Common myeloid progenitor, CD34-positive (primary cell): ENCODE measurements at places on chromosomes 16 and 17.
A peak's percentile ranks its signal among the peaks of the same experiment; 100 is the strongest.

DNA sequence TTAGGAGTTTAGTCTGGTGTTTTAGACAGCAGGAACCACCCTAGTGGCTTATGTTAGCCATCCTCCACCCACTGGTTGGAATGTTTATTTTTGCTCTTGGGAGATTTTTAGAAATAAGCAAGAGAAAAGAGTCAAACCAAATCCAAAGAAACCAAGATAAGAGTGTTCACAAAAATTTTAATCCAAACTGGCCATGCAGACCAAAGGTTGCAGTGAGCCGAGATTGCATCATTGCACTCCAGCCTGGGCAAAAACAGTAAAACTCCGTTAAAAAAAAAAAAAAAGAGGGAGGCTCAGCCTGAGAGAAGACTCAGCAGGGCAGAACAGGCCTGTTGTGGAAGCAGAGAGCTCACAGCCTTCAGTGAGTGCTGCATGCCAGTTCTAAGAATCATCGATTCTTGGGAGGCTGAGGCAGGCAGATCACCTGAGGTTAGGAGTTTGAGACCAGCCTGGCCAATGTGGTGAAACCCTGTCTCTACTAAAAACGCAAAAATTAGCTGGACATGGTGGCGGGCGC, 12.2 kb upstream of the C16orf54 start:
- no peak for DNase-seq

- peak; percentile 14 for DNase-seq
These were observed 35.5 kb downstream of the DNAH17 start for GRCh38 chr17:78541488-78542206.

- DNase-seq = no peak
These were observed 83.6 kb downstream of the C17orf58 start for GRCh38 chr17:67912656-67913055.

- DNase-seq = no peak
These were observed 44.8 kb upstream of the CDRT4 start for GRCh38 chr17:15512071-15512709.

DNA sequence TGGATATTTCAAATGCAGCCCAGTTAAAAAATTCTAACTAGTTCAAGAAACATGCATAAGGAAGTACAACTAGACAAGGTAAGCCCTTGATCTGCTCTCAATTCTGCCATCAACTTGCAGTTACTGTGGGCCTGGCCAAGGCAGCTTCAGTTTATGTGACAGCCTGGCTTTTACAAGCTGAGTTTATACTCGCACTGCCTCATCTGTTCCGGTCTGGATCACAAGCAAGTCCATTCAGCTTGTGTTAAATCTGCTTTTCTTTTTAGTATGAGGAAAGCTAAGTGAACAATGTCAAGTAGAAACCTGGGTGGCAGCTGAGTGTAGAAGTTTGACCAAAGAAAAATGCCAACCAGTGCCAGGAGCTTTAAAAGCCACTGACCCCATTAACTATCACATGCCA, 76.6 kb upstream of the CORO6 start:
- no peak for DNase-seq

DNA sequence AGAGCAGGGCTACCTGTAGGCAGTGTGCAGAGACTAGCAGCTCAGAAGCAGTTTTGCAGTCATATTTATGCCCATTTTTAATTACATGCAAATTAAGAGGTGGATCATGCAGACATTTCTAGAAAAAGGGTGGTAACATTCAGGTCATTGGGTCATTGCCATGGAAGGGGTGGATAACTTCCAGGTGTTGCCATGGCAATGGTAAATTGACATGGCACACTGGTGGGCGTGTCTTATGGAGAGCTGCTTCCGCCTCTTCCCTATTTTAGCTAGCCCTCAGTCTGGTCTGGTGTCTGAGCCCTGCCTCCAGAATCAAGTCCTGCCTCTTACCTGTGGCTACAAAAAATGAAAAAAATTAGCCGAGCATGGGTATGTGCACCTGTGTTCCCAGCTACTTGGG, 2.8 kb upstream of the DNAI2 start:
- no peak for DNase-seq

DNA sequence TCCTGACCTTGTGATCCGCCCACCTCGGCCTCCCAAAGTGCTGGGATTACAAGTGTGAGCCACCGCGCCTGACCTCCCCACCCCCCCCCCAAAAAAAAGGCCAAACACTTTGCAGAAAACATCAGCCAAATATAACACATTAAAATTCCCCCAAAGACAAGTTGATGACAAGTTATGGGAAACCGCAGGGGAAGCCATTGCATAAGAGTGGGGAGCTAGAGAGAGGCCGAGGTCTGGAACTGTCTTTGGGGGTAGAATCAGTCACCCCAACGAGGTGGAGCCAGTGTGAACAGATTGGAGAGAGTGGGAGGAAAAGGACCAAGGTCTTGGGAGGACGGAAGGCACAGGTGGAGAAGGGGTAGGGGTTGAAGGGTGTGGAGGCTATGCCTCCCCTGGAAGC, 2.8 kb downstream of the DRC3 start:
- no peak for DNase-seq

GRCh38 chr17:7710301-7710700, 5.3 kb downstream of the EFNB3 start:
- no peak for DNase-seq

- DNase-seq = no peak
These were observed 74.0 kb downstream of the CMC2 start for GRCh38 chr16:80932708-80933095.

- peak; percentile 71 for DNase-seq
These were observed 40.4 kb upstream of the NDRG4 start for GRCh38 chr16:58459344-58460218.

DNA sequence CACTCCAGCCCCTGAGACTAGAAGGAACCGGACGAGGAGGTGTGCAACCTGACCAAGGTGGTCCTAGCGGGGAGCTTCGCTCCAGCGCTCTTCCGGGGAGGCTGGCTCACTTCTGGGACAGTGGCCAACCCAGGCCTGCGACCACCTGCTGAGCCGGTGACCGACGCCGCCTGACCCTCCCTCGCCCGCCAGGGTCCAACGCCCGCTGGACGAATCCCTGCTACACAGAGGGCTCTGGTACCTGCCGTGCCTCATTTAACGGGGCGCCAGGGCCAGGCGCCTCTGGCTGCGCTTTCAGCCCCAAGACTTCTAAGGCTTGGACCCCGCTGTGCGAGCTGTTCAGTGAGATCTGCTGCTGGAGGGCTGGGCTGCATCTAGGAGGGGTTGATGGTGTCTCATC, 99.5 kb upstream of the KCNJ18 start:
- no peak for DNase-seq

DNA sequence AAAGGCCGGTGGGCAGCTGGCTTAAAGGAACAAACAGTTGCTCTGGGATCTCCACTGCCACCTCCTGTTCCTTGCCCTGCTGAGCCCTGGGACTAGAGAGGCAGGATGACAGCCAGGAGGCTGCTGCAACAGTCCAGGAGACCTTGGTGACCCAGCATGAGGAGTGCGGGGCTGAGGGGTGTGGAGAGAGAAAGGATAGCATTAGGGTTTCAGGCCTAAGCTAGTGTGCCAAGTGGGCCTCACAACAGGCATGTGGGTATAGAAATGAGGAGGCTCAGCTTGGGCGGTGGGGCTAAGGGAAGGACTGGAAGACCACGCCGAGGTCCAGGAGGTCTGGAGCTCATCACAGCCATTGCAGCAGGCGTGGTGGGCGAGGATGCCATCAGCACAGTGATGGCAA, 39.8 kb downstream of the SDK2 start:
- DNase-seq = no peak

GRCh38 chr17:9057310-9057709, 36.0 kb downstream of the NTN1 start:
- DNase-seq = no peak

DNA sequence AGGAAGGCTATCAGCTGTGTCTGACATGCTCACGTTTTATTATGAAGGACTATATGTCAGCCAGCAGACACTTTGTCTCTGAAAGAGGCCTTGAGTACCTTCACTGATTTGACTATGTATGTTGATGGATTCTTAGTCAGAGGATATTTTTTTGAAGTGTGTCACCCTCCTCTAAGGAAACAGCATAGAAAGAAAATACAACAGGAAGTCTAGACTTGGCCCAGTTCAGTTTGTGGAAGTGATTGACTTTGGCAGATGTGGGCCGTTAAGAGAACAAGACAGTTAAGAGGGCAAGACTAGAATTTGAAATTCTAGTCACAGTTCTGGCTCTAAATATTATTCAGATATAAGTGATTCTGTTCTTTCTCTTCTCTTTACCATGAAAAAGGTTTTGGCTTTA, 471.5 kb downstream of the CDH8 start:
- no peak for DNase-seq

DNA sequence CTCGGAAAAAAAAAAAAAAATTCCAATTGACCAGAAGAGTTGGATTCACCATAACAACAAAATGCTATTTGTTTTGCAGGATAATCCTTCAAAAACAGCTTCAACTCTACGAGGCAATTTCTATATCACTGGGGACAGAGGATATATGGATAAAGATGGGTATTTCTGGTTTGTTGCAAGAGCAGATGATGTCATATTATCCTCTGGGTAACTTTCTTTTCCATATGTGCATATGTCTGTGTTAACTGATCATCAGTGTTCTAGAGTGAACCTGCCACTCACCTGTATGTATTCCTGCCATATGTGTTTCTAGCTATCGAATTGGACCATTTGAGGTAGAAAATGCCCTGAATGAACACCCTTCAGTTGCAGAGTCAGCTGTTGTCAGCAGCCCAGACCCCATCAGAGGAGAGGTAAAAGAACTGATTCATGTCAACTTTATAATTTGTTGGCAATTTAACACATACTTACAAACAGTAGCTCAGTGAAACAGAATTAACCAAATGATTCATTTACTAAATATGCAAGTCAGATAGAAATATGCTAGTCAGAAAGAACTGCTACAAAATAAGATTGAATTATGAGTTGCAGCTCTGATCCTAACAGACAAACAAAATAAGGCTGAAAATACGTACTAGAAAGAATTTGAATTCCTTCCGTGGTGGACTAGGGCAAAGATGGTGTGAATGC, 14.2 kb downstream of the ERI2 start:
- DNase-seq = no peak

- DNase-seq = peak; percentile 39
These were observed 170.7 kb downstream of the CYB561 start for GRCh38 chr17:63275318-63275970.

DNA sequence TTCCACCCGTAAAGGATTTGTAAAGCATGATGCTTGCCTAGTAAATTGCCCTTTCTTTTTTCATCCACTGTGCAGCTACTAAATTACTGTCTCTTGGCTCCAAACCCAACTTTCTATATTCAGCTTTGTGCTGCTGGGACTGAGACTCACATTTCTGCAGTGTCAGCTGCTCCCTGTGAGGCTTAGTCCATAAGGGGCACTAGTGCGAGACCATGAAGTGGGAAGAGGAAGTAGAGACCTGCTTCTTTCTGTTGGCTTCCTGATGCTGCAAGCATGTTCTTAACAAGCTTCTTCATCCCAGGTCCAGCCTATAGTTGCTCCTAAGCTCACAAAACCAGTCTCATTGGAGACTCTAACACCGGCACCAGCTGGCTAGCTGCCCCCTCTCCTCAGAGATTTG, 74.9 kb upstream of the HS3ST2 start:
- peak; percentile 2 for DNase-seq

DNA sequence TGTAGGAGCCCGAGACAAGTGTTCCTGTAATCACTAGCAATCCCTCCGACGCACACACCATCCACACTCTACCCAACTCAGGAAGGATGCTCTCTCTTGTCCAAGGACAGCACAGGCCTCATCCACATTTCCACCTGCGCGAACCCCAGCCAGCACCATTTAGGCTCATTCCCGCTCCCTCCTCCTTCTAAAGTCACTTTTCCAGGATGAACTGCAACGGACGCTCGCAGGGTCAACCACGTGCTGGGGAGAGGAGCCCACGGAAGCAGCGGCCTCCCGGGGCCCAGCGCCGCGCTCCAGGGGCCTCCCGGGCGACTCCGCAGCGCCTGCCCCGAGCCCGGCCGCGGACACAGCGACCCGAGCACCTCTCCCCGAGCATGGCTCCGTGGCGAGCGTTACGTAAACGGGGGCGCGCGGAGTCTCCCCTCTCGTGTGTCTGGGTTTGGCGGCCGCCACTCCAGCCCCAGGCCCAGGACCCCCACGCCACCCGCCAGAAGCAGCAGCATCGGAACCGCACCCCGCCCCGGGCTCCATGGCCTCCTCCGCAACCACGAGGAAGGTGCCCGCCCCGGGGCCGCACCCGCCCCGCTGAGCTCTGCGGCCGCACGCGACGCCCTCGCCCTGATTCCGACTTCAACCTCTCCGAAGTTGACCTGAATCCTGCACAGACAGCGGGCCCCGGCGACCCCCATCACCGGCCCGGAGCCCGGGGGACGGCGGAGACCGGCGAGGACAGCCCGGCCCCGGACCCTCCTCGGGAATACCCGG, 668 bp downstream of the USP36 start:
- peak; percentile 64 for DNase-seq

DNA sequence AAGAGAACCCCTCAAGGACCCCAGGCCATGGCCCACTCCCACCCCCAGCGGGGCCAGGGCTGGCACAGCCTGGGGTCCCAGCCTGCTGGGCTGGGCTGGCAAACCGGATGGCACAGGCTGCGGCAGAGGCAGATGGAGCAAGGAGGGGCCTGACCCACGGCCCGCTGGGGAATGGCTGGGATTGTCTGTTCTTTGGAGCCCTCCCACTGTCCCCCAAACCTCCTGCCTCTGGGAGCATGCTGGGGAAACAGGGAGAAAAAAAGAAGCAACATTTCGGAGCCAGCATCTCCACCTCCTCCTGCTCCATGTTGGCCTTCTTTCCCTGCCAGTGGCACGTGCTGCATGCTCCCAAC, 37.1 kb upstream of the LHX1 start:
- no peak for DNase-seq

DNA sequence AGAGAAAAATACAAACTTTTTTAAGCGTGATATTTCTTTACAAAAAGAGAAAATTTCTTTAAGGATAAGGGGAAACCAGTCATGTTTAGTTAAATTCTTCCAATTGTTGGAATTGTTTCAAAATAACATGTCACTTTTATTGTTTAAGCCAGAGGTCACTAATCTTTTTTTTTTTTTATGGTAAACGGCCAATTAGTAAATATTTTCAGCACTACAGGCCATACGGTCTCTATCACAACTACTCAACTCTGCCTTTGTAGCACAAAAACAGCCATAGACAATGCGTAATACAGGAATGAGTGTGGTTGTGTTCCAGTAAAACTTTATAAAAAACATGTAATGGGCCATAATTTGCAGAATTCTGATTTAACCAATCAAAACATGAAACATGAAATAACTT, 401.4 kb downstream of the GRIN2A start:
- DNase-seq = no peak

GRCh38 chr17:45398800-45399199, 33.9 kb downstream of the ARHGAP27 start:
- DNase-seq = no peak

- no peak for DNase-seq
These were observed 5.0 kb downstream of the FHOD1 start for GRCh38 chr16:67242138-67242730.

DNA sequence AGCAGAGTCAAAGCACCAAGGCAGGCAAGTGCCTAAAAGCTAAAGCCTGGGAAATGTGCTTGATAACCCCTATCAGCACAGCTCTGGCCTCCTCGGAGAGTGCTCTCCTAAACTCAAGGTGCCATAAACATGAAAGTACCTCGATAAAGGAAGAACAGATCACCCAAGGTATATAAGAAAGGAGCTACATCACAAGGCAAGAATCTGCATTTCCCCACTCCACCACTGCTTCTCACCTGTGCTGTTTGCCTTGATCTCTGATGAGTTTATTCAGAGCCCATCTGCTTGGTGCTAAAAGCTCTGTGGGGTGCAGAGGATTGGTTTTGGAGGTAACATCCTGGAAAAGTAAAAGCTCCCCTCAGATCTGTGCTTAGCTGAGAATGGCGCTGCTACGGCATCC, 449.5 kb upstream of the CDH5 start:
- no peak for DNase-seq
